ENCODE measurements at places on chromosomes 4 and X.
A peak's percentile ranks its signal among the peaks of the same experiment; 100 is the strongest.

GRCh38 chr4:82954212-82954611, 53.7 kb downstream of the THAP9 start:
- no peak for DNase-seq

- DNase-seq = no peak
Measured at GRCh38 chr4:75841641-75842520, 60.4 kb downstream of the PPEF2 start.

- DNase-seq = no peak
Measured at GRCh38 chrX:9663216-9663615, 102.4 kb downstream of the GPR143 start.

- no peak for DNase-seq
Measured at GRCh38 chr4:42547805-42548204, 109.1 kb downstream of the ATP8A1 start.

GRCh38 chrX:150036641-150037040, 98.3 kb upstream of the EOLA2 start:
- DNase-seq = no peak

DNA sequence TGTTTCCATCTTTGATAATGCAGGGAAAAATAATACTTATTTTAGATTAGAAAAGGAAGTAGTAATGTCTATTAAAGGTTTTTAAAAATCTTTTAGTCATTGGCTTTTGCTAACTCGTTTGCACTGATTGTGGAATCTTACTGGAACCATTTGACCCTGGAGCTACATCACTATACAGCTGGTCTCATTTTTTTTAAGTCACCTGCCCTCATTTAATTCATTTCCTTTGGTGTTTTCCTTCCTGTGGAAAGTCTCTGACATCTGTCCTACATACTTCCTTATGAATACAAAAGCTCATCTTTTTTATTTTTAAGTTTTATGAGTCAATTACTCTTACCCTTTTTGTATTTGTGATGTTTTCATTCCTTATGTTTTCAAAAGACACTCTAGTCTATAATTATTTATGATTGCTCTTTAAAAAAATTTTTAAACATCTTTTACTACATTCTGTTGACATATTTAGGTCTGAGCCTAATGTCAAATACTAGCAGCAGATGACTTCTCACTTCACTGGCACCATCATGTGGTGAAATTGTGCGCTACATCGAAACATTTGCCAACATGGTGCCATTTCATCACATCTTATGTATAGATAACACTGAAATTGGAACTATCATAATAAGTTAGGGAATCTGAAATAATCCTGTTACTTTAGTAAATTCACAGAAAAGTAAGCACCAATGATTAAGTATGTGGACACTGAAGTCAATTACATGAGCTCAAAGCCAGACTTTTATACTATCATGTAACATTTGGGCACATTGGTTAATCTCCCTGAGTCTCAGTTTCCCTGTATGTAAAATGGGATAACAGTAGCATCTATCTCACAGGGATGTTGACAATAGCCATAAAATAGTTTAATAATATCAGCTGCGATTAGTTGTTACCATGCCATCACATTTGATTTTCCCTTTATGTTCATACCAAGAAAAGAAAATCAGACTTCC, 9.4 kb upstream of the MMAA start:
- DNase-seq = no peak

DNA sequence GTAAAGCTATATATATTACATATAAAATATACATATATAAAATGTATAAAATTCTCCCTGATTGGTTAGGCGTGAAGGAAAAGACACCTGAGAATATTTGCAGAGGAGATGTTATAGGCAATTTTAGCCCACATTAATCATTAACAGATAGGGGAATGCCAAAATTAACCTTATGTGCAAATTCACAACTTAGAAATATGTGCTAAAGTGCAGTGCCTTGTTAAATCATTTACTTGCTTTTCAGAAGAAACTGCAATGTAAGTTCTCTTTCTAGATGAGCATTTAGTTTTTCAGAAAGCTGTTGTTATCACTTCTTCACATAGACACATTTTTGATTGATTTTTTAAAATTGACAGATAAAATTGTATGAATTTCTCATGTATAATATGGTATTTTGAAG, 5.6 kb downstream of the TASL start:
- DNase-seq = no peak

DNA sequence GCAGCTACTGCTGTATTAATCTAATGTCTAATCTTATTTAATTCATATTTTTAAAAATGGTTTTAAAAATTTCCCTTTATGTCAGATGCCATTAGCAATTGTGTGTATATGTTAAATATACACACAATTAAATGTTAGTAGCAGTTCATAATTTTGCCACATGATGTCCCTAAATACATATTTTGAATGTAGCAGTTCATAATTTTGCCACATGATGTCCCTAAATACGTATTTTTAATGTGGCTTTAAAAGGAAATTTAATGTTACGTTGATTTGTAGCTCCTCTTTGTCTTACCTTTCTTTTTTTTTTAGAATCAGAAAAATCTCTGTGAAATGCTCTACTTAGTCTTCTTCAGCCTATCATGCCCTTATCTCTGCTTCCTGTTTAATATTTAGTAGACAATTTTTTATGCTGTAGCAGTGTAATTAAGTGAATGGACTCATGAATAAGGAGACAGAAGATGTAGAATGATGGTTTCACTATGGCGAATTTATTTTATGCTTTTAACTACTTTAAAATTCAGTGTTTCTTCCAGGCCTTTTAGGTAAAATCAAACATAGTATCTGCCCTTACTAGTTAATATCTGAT, 26.1 kb downstream of the RBM46 start:
- DNase-seq = no peak

GRCh38 chr4:34280131-34280530, 1964.2 kb downstream of the ARAP2 start:
- DNase-seq = no peak

DNA sequence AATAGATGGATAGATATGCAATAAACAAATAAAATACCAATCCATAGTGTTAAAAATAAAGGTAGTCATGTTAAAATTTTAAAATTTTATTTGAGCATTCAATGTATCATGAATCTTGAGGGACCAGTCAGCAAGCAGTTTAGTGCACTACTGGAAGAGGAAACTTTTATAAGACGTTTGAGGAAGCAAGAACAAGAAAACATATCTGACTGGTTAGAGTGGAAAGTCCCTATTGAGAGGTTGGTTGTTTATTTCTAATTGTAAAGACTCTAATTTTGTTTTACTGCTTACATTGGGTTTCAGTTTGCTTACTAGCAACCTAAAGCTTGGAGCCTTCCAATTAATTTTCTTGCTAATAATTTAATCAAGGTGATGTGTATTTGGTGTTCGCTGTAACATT, 786.2 kb downstream of the RAB28 start:
- DNase-seq = no peak

DNA sequence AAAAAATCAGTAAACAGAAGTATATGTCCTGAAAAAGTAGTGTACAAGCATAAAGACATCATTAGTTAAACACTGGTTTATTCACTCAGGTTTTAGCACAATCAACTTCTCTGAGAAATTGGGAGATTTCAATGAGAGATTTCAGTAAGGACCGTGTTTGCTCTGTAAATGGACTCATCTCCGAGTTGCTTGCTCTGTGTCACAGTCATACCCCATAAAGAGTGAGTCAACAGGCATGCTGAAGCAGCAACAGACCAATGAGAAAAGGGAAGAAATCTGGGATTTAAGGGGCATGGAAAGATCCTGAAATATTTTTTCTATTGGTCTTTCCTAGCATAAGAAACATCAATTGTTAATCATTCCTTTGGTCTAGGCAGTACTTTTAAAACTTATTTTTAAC, 4.7 kb downstream of the GLUD2 start:
- DNase-seq = no peak

DNA sequence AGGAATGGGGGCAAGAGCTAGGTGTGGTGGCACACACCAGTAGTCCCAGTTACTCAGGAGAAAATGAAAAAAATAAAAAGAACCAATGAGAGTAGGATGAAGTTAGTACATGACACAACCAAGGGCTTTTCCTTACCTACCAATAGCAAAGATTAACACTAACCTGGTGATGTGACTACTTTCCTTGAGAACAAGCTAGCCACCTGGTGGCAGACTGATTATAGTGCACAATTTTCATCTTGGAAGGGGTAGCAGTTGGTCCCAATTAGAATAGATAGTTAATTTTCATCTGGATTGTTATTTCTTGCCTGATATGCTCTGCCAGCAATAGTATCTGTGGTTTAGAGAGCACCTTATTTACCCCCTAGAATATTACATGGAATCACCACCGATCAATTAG, 1216.8 kb upstream of the PABPC4L start:
- no peak for DNase-seq

DNA sequence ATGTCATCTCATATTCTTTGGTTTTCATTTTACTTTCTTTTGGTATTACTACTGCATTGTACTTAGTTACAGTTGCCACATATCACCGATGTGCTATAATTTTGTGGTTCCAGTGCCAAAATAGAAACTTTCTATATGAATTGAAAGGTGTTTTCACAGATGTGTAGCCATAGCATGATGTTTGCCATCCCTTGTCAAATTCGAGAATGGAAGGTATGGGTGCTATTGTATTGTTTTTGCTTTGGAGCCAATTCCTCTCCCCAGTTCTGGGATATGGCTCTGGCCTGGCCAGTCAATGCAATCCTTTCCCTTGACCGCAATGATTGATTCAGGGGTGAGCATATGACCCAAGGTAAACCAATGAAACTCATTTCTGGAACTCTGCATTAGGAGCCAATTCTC, 86.2 kb upstream of the RPS6KA3 start:
- DNase-seq = no peak

DNA sequence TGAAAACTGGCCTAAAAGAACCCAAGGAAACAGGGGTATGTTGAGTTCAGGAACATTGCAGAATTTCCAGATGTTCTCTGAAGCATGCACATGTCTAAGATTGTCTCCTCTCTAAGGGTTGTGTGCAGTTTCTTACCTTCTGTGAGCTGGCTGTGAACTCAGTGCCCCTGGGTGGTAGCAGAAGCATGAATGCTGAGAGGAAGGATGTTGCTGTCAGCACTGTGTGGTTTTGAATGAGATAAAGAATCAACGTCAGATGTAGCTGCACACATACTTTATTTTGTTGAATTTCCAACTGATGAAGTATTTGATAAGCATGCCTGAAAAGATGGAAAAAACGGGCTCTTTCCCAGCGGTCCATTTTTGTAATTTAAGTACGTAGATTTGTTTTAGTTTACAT, 23.8 kb upstream of the CD38 start:
- no peak for DNase-seq

DNA sequence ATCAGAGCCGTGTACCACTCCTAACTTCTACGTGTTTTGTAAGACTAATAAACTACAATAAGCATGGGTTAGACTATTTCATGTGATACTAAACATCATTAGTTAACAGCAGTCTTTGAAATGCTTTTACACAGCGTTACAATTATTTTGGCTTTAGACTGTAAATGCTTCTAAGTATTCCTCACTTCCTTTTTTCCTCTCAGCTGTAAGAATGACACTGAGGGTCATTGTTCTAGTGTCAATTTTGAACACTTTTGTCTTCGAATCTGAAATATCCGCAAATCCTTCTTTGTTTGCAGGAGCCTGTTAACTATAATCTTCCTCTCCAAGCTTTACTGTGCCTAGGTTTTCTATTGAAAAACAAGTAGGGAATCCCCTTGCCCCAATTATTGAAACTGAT, 1.5 kb downstream of the ABCE1 start:
- DNase-seq = no peak

- no peak for DNase-seq
Measured at GRCh38 chrX:120794525-120794975, 81.1 kb downstream of the CT47B1 start.

DNA sequence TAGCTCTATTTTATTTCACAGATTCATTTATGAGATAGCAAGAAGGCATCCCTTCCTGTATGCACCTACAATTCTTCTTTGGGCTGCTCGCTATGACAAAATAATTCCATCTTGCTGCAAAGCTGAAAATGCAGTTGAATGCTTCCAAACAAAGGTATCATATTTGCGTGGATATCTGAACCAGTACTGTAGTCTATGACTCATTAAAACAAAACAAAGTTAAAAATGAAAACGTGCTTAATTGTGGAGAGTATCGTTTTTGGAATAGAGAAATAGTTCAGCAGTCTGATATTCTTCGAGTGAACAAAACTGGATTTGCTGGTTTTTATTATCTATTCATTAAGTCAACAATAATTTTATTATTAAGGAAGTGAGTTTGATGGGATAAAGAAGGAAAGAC, 6.3 kb downstream of the AFP start:
- DNase-seq = no peak

DNA sequence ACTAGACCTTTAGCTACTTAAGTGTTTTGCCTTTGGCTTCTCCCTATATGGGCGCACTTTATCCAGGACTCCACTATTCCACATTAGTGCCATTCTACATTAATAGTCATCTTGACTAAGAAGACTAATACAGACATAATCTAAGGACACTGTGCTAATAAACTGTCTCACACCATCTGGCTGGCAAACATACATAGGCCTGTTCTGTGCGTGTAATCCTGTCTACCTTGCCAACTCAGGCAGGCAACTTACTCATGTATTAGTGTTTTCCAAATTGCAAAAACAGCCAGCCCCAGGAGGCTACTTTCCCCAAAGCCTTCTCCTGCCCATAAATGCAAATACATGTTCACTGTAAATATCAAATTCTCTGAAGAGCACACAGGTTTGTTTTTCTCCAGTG, 587.3 kb downstream of the TMA16 start:
- peak; percentile 79 for DNase-seq

DNA sequence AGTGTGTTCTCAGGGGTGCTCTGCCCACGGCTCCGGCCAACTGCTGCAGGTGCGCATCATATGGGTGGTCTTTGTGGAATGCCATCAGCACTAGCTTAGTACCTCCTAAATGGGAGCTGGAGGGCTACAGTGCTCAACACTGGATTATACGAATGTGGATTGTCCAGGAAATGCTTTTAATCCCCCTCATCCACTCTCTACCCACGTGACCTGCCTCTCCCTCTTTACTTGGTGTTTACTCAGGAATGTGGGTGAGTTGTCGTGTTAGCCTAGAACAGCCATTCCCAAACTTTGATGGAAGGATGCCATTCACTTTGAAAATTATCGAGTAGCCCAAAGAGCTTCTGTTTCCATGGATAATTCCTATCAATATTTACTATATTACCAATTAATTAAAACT, 150.8 kb downstream of the PTTG2 start:
- DNase-seq = no peak

DNA sequence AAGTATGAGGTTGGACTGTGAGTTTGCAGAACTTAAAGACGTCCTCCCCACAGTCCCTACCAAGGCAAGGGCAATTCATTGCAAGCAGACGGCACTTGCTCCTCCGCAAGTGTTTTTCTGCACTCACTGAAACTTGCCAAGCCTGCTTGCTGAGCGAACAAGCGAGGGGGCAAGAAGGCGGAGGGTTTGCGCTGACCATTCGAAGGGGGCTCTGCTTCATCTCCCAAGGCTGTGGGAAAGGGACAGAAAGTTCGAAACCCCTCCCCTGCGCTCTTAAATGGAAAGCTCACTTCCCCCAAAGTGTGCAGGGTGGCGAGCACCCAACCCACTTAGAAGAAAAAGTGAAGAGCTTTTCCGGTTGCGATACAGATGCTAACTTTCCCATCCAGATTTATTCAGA, 1.4 kb downstream of the MID1 start:
- no peak for DNase-seq

DNA sequence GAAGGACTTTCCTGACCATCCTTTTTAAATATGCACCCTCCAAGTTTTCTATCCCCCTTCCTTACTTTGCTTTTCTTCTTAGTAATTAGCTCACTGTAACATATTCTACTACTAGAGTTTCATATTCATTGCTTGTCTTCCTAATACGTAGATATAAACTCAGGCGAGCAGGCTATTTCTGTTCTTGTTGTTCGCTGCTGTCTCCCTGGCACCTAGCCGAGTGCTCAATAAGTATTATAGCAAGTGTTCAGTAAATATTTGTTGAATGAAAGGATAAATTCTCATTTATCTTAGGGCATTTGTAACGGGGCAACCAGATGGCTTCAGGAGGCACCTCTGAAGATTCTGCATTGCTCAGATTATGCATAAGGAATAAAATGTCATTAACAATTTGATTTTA, 6.8 kb upstream of the RHOH start:
- DNase-seq = no peak
